ENCODE measurements at places on chromosomes 16 and 17.

- no peak for DNase-seq
Observed at GRCh38 chr17:2889256-2889655, 93.0 kb downstream of the RAP1GAP2 start.

DNA sequence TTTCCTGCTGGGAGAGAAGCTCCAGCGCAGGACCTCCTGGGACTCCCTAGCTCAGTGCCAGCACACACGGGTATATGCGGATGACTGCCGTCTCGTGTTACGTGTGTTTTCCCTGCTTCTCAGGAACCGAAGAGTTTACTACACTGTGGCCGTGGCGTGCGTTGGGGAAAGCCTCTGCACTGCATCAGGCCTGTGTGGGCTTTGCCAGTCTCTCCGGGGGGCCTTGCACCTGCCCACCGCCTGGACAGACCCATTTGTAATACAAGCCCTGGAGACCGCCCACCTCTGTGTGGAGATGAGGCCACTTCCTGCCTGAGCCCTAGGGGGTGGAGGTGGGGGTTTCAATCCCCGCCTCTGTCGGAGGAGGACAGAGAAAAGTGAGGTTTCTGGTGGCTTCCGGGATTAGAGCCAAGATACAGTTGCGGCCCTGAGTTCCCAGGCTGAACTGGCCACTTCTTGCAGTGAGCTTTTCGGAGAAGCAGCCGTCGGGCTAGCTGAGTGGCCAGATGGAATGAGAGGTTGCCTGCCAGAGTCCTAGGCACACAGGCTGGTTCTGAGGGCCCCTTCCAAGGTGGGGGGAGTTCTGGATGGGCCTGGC, 43.4 kb upstream of the GSE1 start:
- DNase-seq: peak; percentile 46

DNA sequence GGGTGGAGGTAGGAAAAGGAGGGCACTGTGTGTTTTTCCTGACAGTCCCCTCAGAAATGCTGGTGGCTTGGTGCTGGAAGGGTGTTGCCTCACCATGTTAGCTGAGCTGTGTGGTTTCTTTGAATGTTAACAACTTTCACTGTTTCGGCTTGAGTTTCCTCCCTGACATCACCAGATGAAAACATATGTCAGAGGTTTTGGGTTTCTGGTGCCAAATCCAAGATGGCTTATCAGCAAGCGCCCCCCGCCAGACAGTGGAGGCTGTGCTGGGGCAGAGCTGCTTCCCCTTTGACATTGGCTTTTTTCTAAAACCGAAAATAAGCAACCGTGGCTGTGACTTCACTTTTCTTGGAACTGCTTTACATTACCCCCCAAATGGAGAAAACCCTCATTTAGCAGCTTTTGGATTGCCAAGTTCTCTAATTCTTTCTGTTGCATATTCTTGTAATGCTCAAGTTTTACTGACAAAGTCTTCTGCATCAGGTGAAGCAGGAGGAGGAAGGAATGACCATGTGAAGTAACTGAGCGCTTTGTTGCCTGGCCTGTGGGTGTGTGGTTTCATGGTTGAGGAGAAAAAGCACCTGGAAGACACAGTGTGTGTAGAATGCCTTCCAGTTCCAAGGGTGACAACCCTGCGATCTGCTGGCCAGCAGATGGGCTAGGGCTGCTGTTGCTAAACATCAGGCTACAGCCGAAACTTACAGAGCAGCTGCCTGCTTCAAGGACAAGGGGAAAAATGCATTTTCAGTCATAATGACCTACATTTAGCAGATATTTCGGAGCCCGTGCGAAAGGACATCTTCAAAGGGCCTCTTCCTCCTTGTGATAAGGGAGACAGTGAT, 9.7 kb downstream of the RMI2 start:
- no peak for DNase-seq

- DNase-seq: no peak
Observed at GRCh38 chr16:3578610-3579551, 1.7 kb upstream of the NLRC3 start.

All from AG09309 (cell line).